ENCODE measurements at places on chromosomes 7 and 10.

- DNase-seq, result no peak
These were observed 17.2 kb upstream of the SLK start for GRCh38 chr10:103949728-103950127.

DNA sequence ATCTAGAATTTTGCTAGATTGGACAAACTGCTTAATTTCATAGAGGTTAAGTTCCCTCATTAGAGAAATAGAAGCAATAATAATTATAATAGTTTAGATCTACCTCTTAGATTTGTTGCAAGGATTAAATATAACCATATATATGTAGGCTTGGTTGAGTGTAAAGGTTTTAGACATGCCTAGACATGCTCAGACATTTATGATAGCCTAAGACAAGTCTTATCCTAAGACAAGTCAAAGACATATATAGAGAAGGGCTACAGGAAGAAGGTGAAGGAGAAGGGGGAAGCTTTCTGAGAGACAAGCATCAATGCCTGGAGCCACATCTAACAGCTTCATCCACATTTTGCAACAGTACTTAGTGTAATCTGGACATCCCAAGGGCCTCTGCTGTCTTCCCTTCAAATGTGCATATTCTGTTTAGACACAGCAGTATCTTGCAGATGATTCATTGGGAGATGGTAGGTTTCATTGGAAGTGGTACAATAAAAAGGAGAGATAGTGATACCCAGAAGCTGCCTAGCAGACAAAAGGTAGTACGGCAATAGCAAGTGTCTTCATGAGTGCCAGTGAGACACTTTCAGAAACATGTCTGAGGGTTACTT, 146.5 kb downstream of the HGF start:
- DNase-seq, result no peak

- no peak for DNase-seq
These were observed 83.8 kb downstream of the BMS1 start for GRCh38 chr10:42866115-42866995.

GRCh38 chr10:28054228-28054860, 55.5 kb upstream of the ODAD2 start:
- DNase-seq, result no peak

DNA sequence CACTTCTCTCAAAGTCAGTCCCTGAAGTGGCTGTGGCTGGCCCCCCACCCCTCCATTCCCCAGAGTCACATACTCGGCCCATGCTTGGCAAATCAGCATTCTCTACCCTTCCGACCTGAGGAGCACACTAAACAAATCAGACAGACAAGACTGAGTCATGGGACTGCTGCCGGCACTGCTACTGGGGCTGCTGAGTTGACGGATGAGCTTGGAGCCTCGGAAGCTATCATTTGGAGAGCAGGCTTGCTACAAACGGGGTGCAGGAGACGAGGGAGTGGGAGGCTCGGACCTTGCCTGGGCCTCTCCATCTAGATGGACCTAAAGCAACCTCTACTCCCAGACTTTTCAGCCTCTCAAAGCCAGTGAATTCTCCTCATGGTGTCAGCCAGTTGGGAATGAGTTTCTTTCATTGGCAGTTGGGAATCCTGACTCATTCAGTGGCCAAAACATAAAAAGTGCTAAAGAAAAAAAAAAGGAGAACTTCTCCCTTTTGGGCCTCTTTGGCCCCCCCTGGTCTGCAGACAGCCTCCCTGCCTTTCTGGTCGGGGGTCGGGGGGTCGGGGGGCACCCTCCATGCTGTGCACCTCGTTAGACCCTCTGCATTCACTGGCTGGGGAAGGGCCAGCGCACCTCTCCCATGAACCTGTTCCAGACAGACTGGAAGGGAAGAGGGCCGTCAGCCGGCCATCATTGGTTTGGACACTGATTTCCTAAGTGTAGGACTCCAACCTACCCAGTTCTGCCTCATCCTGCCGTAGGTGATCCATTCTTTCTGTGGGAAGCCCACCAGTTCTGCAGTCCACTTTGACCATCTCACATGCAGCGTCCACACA, 52.3 kb upstream of the COL13A1 start:
- no peak for DNase-seq

- DNase-seq, result no peak
These were observed 81.4 kb upstream of the LRGUK start for GRCh38 chr7:134045716-134046115.

DNA sequence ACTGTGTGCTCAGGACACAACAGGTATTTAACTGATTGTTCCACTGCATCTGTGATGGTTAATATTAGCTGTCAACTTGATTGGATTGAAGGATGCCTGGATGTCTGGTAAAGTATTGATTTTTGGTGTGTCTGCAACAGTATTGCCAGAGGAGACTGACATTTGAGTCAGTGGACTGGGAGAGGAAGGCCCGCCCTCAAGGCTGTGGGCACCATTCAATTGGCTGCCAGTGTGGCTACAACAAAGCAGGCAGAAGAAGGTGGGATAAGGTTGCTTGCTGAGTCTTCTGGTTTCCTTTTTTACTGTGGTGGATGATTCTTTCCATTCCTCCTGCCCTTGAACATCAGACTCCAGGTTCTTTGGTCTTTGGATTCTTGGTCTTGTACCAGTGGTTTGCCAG, 137.1 kb upstream of the FAM13C start:
- DNase-seq, result no peak

GRCh38 chr10:62015994-62016393, 114.5 kb downstream of the ARID5B start:
- DNase-seq, result no peak

DNA sequence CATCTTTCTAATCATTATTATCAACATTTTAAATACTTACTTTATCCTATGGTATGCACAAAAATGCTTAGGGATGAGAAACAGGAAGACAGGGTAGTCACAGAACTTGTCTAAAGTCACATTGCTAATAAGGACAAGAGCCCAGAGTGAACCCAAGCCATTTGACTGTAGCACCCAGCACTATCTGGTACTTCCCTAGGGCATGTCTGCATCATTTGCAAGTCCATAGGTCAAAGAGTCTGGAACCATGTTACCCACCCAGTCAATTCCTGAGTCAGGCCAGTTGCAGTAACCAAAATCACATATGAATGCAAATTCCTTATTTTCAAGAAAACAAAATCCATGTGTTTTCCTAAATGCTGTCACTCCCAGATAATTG, 19.1 kb downstream of the ASAH2 start:
- DNase-seq, result no peak

DNA sequence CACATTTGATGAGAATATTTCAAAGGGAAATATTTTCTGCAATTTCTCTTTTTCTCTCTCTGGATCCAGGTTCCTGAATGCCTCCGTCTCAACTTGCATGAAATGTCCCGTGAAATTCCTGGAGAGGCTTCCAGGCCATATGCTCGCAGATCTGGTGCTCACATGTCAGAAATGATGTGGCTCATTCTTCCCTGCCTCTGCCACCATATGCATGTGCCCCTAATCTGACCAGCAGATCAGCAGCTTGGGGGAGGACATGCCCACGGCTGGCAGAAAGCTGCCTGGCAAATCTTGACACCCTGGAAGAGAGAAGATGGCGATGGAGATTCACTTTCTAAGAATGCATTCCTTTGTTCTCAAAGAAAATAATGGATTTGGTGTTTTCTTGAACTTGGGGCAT, 490.7 kb downstream of the RPS24 start:
- DNase-seq, result no peak

DNA sequence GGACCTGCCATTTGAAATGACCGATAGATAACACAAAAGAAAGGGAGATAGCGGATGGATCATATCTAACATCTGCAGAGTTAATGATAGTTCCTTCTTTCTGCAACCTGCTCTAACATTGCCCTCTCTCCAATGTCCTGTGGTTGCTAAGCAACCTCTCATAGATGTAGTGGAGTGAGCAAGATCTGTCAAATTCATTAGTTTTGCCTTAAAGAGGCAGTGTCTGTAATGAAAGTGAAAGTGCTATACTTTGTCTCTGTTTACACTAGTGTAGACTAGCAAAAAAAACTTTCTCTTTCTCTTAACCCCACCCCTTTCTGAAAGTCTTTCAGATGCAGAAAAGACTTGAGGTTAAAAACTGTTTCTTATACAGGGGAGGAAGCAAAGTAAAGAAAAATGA, 1196.9 kb downstream of the SORCS3 start:
- no peak for DNase-seq

DNA sequence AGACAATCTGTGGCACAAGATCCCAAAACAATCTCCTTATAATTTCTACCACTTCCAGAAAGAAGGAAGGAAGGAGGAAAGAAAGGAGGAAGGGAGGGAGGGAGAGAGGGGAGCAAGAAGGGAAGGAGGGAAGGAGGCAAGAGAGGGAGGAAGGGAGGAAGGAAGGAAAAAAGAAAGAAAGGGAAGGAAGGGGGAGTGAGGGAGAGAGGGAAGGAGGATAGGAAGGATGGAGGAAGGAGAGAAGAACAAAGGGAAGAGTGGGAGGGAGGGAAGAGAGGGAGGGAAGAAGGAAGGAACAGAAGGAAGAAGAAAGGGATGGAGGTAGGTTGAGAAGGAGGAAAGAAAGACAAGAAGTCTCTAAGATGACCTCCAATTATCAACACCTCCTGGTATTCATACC, 185.5 kb upstream of the NFE2L3 start:
- no peak for DNase-seq

GRCh38 chr7:44185729-44186128, 3.5 kb downstream of the GCK start:
- DNase-seq, result no peak

GRCh38 chr7:141045126-141045841, 28.6 kb upstream of the TMEM178B start:
- DNase-seq, result no peak

GRCh38 chr7:142176901-142177300, 65.4 kb downstream of the MGAM2 start:
- DNase-seq, result no peak

DNA sequence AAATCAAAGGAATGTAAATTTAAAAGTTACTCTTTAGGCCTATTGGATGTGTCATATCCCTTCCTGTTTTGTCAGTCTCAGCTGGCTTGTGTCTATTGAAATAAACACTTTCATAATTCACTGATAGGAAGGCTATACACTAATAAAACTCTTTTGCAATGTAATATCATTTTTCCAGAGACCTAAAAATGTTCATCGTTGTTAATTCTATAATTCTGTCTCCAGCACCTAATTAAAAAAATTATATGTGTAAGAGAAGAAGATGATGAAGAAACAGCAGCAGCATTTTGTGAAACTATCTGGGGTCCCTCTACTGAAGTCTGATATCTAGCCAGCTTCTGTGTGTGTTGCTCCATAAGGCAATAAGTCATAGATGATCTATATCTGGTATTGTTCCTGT, 602.7 kb downstream of the ETV1 start:
- no peak for DNase-seq

- DNase-seq, result no peak
These were observed 97.0 kb downstream of the PCLO start for GRCh38 chr7:83065714-83066113.

DNA sequence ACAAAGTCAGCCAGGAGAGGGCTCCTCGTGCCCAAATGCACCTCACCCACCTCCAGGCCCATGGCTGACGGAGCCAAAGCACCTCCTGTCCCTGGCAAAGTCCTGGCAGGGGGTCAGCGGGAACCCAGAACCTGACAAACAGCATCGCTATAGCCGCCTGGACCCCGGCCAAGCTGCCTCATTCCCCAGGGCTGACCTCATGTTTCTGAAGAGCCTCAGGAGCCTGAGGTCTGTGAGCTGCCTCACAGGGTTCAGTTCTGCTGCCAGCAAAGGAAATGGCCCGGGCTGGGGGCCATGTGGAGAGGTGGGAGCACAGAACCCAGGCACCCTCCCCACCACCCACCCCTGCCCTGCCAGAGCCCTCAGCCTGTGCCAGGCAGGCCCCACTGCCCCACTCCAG, 4.2 kb upstream of the NANOS1 start:
- no peak for DNase-seq

DNA sequence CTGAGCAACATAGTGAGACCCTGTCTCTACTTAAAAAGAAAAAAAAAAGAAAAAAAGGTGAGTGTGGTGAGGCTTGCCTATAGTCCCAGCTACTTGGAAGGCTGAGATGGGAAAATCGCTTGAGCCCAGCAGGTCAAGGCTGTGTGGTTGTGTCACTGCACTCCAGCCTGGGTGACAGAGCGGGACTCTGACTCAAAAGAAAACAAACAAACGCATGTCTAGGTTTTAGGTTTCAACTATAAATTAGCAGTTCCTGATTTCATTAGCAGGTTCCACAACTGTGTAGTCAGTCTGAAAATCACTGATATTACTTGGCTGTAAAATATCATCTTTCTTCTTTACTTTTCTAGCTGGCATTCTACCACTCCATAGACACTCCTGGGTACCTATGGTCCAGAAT, 155.7 kb upstream of the HGF start:
- no peak for DNase-seq

DNA sequence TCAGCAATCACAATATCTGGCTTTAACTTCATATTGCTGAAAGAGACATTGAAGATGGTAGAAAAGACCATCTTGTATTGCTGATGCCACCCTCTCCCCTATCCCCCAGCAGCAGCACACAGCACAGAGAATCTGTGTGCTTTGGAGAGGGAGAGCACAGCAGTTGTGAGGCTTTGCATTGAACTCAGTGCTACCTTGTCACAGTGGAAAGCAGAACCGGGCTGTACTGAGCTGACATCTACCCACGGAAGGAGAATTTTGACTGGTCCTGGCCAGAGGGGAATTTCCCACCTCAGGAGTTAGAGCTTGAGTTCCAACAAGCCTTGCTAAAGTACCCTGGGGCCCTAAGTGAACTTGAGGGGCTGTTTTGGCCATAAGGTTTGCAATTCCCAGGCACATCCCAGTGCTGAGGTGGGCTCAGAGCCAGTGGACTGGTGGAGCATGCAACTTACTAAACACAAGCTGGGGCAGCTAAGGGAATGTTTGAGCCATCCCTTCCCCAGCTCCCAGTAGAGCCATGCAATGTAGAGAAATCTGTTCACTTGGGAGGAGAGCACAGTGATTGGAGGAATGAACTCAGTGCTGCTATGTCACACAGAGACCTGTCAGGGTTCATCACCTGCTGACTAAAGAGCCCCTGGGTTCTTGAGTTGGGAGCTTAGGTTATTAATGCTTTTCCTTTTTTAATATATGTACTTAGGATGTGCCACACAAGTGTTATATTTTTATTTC, 62.1 kb downstream of the OR13A1 start:
- DNase-seq, result no peak

DNA sequence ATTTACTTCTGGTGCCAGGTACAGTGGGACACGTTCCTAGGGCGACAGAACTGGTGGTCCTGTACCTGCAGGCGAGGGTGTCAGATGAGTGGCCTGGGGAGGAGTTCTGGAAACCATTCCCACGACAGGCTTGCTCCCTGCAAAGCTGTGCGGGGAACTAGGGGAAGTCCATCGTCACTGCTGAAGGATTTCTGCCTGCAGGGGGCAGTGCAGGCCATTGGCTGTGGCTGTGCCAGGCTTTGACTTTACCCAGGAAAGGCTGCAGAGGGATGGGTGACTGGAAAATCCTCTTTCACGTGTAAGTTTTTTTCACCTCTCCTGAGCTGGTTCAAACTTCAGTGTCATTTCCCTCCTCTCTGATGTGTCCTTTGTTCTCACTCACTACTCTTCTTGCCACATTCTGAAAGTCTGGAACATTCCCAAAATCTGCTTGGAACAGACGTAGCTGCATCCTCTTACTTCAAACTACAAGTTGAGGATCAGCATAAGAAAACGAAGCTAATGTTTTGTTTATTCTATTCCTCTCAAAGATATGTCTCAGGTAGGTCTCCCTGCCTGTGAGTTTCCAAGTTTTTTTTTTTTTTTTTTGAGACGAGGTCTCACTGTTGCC, 126.5 kb downstream of the SH2D4B start:
- peak; percentile 5 for DNase-seq

All from activated CD8-positive, alpha-beta memory T cell treated with anti-CD3 and anti-CD28 coated beads for 4 hours (primary cell).